NCI-H774 (cell line): ENCODE measurements at places on chromosomes 4 and X.

- no peak for DNase-seq
These were observed 579.4 kb downstream of the GRXCR1 start for GRCh38 chr4:43471950-43472349.

- DNase-seq = no peak
These were observed 53.1 kb downstream of the HPRT1 start for GRCh38 chrX:134513091-134513490.

DNA sequence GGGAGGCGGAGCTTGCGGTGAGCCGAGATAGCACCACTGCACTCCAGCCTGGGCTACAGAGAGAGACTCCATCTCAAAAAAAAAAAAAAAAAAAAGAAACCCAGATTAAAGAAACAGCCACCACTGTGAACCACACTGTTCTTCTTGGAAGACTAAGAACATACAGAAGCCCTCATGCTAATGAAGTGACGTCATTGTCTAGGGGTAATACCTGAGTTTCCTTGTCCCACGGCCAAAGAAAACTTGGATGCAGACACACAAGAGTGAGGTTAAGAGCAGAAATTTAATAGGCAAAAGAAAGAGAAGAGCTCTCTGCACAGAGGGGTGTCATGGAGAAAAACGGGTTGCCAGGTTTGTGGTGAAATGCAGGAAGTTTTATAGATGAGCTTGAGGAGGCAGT is 691.6 kb downstream of the NLGN4X start:
- no peak for DNase-seq

- DNase-seq = no peak
These were observed 118.4 kb upstream of the GPM6A start for GRCh38 chr4:175930471-175930870.

- DNase-seq = no peak
These were observed 127.2 kb upstream of the PABPC4L start for GRCh38 chr4:134328741-134329140.

DNA sequence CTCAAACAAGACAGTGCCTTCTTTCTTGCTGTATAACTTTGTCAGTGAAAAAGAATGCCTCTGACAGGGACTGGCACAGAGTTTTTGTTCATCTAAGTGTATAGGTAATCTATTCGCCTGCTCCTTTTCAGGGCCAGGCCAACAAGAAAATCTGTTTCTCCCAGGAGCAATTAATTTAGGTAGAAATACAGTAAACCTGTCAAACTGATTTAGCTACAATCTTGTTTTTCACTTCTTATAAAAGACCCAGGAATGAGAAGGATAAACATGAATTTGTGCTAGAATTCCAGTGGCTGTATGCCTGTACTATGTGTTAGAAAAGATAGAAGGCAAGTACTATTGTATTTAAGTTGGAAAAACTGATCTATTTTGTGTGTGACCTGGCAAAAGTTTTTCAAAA is 6.1 kb downstream of the TMA16 start:
- no peak for DNase-seq

GRCh38 chr4:183522821-183523220 is 18.0 kb downstream of the ING2 start:
- no peak for DNase-seq
